ENCODE measurements at places on chromosomes 6 and 20. TPM values are rescaled to one million over a fixed set of nuclear protein-coding genes. Genes with fewer than 3 reads are reported as not detected.
A peak's percentile ranks its signal among the peaks of the same experiment; 100 is the strongest.

Gene NRSN1
- total RNA-seq: not detected

DNA sequence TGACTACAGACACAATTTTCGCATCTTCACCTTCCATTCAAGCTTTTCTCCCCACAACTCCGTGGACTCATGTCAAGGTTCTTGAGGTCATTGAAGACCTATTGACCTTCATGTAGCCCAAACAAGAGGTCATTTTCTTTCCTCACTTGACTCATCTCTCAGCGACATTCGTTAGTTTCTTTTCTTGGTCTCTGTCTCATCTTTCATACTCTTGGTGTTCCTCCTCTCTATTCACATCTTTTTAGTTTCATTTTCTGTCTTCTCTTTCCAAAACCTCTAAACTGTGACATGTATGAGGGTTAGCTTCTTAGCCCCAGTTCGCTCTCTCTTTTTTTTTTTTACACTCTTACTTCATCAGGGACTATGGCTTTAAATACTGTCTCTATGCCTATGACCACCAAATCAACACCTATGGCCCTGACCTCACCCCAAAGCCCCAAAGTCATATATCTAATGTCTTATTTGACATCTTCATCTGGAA is 128.6 kb upstream of the BACH2 start:
- H3K36me3 ChIP-seq: no peaks in the 10 kb centered on the region
- H3K4me3 ChIP-seq: no peak overlapping the region
- no peaks in the 10 kb centered on the region for H3K27me3 ChIP-seq
- no peaks in the 10 kb centered on the region for H3K4me1 ChIP-seq
- DNase-seq: no peak
- peak overlapping the region; percentile 87 for H3K27ac ChIP-seq

DNA sequence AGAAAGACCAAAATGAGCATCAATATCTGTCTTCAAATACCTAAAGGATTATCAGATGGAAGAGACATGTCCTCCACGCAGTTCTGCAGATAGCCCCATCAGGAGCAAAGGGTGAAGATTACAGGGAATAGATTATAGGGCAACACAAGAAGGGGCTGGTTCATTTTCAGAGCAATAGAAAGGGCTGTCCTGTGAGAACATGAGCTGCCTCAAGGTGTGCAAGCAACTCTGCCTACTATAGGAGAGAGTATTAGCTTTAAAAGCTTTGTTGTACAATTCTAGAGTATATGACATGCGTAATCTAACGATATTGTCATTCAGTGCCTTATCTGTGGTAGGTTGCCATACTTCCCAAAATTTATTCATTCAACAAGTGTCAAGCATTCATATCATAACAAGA is 112.7 kb downstream of the NRSN1 start:
- H3K27ac ChIP-seq: no peak overlapping the region
- H3K4me3 ChIP-seq: no peak overlapping the region
- peaks cover 7% of the 10 kb centered on the region for H3K27me3 ChIP-seq
- no peaks in the 10 kb centered on the region for H3K36me3 ChIP-seq

- H3K4me1 ChIP-seq: no peaks in the 10 kb centered on the region
- H3K4me3 ChIP-seq: no peak overlapping the region
- H3K27me3 ChIP-seq: no peaks in the 10 kb centered on the region
- DNase-seq: no peak
- no peaks in the 10 kb centered on the region for H3K36me3 ChIP-seq
- H3K27ac ChIP-seq: no peak overlapping the region
These were observed 87.4 kb downstream of the CD24 start for GRCh38 chr6:106886922-106887797.

GRCh38 chr6:52055451-52055850 is 32.0 kb downstream of the PKHD1 start:
- peaks cover 16% of the 10 kb centered on the region for H3K27me3 ChIP-seq
- H3K4me1 ChIP-seq: no peaks in the 10 kb centered on the region
- DNase-seq: no peak
- no peak overlapping the region for H3K4me3 ChIP-seq

GRCh38 chr6:45877970-45878590 is 137.6 kb downstream of the CLIC5 start:
- no peaks in the 10 kb centered on the region for H3K4me1 ChIP-seq
- H3K4me3 ChIP-seq: no peak overlapping the region
- H3K27ac ChIP-seq: no peak overlapping the region
- H3K27me3 ChIP-seq: no peaks in the 10 kb centered on the region
- H3K36me3 ChIP-seq: no peaks in the 10 kb centered on the region
- no peak for DNase-seq

DNA sequence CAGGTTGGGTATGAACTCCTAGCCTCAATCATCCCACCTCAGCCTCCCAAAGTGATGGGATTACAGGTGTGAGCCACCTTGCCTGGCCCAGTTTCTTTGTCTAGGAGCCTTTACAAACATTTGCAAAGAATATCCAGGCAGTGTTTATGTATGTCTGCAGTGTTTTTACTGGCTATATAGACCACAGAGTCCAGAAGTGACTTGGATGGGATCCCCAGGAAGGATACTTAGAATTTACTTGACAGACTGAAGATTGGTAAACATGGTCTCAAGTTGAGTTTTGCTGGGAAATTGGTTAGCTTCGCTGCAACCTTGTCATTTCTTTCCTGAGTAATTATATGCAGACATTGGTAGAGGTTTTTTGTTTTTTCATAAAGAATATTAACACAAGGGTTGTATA is 23.8 kb downstream of the JARID2 start:
- H3K27me3 ChIP-seq: no peaks in the 10 kb centered on the region
- H3K27ac ChIP-seq: no peak overlapping the region
- H3K4me1 ChIP-seq: peaks cover 36% of the 10 kb centered on the region
- no peaks in the 10 kb centered on the region for H3K36me3 ChIP-seq
- no peak overlapping the region for H3K4me3 ChIP-seq

DNA sequence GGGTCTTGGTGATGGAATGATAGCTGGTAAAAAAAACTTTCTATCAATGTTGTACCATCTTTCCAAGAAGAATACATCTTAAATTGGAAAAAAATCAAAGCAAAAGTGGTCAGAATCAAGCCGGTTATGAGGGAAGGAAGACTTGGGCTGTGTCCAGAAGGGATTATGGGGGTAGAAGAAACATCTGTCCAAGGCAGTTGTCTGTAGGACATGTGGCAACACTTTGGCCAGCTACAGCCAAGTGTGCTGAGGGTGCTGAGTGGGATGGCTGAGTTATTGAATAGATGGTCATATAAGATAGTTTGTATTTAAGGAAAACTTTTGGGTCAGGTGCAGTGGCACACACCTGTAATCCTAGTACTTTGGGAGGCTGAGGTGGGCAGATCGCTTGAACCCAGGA is 38.4 kb downstream of the INSM1 start:
- H3K4me3 ChIP-seq: no peak overlapping the region
- DNase-seq: no peak
- H3K36me3 ChIP-seq: peaks cover 17% of the 10 kb centered on the region
- H3K27me3 ChIP-seq: no peaks in the 10 kb centered on the region
- no peaks in the 10 kb centered on the region for H3K4me1 ChIP-seq

DNA sequence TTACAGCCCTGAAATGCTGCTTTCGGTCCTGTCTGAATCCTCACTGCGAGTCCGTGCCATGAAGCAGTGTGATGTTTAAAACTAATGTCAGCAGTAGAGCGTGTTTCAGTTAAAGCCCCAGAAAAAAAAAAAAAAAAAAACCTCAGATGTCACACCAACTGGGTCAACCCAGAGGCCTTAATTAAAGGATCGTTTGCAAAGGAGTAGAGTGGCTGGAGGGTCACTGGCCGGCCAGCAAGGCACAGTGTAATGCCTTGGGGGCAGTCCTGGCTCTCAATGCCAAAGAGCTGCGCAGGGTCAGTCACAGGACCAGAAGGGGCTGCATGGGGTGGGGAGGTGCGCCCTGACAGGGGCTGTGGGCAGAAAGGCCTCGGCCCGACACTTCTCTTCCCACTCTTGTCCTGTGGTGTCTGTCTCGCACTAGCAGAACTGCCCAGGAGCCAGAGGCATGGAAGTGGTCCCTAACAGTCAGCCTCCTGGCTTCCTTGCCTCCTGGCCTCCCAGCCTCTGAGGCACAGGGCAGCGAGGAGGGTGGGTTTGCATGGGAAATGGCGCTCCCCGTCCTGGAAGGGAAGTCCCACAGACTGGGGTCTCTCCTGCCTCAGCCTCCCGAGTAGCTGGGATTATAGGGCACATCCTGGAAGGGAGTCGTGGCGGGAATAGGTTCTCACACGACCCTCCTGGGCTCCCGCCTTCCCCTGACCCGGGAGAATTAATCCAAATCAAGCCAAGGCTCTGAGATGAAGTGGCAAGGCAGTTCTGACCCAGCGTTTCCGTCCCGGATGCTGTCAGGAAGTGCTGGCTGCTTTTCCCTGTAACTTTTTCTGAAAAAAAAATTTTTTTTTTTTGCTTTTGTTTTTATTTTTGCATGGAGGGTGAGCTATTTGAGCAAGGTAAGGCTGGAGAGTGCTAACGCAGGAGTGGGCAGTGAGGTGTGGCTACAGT is 53.7 kb upstream of the MPC1 start:
- no peak overlapping the region for H3K4me3 ChIP-seq
- H3K27me3 ChIP-seq: peaks cover 9% of the 10 kb centered on the region
- peaks cover 6% of the 10 kb centered on the region for H3K4me1 ChIP-seq
- no peaks in the 10 kb centered on the region for H3K36me3 ChIP-seq

DNA sequence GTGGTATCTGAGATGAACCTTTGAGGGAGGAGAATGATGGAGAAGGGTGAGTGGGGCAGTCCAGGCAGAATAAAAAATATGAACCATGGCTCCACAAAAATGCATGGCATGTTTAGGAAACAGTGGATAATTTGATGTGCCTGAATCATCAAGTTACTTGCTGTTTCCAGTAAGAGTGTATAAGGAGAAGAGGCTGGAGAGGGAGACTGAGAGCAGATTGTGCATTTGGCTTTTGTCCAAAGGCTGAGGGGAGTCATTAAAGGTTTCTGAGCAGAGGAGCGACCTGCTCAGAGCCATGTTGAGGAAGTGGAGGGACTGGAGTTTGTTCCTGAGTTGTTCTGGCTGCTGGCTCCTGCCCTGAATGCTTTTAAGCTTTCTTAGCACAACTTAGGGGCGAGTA is 6.1 kb downstream of the MMP24 start:
- no peak for DNase-seq
- H3K36me3 ChIP-seq: no peaks in the 10 kb centered on the region
- peaks cover 3% of the 10 kb centered on the region for H3K27me3 ChIP-seq
- no peak overlapping the region for H3K27ac ChIP-seq

- H3K27me3 ChIP-seq: no peaks in the 10 kb centered on the region
- H3K27ac ChIP-seq: no peak overlapping the region
- no peaks in the 10 kb centered on the region for H3K4me1 ChIP-seq
- DNase-seq: no peak
- H3K4me3 ChIP-seq: no peak overlapping the region
These were observed 20.2 kb downstream of the SF3B5 start for GRCh38 chr6:144075187-144075586.

All from T-cell (primary cell).